Left renal pelvis (tissue), 4 donors: ENCODE measurements at places on chromosomes 6 and 20. TPM values are rescaled to one million over a fixed set of nuclear protein-coding genes. Genes with fewer than 3 reads are reported as not detected.

DNA sequence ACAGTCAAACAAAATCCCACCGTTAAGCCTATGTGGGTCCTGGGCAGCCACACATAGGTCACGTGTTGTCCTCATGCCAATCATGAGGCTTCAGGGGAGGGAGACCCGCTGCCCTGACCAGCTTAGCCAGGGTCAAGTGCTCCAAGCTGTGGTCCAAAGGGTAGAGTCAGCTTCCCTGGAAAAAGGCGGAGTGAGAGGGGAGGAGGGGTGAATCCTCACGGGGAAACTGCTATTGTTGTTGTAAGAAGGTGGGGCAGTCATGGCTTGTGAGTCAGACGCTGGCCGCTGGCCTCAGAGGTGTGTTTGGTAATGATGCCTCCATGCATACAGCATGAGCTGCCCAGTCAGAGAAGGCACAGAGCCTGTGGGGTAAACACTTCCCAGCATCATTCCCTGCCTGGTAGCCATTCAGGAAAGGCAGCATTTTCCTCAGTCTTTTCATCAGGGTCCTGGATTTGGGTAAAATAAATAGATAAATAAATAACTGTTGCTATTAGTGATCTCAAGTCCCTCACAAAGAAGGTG, 8.7 kb downstream of the CST3 start:
- DNase-seq: no peak

- no peak for DNase-seq
Observed at GRCh38 chr6:39839445-39839844, 47.3 kb downstream of the DAAM2 start.

Gene TP53TG5
- polyA plus RNA-seq: 1.6 TPM

DNA sequence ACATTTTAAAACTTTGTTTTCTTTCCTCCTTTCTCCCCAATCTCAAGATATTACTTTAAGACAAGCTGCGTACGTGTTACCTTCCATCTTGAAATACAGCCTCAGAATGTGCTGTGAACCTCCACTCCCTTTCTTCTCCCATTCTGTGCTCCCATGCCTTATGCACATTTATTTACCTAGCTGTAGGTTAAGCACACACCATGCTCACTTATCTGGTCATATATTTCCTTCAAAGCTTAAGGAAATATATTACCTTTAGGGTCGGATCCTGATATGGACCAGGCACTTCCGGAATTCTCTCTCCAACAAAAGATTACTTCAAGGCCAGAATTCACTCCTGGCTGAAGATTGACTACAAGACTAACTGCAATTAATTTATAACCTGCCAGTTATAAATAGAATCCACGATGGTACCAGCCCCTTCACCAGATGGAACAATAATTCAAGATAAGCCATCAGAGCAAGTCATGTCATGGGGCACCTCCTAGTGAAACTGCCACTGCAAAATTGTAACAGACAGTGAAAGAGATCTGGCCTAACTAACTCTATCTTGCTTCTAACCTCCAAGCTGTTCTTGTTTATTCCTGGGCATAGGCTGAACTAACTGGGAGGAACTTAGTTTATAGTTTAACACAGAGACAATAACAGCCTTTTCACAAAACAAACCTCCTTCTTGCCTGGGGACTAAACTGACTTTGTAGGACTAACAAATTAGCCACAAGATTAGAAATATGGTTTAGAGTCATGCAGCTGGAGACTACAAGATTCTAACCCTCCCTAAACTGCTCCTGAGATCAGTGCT, 47.5 kb downstream of the OR2B6 start:
- DNase-seq: no peak

- no peak for DNase-seq
Observed at GRCh38 chr6:169527306-169527705, 174.5 kb downstream of the WDR27 start.

DNA sequence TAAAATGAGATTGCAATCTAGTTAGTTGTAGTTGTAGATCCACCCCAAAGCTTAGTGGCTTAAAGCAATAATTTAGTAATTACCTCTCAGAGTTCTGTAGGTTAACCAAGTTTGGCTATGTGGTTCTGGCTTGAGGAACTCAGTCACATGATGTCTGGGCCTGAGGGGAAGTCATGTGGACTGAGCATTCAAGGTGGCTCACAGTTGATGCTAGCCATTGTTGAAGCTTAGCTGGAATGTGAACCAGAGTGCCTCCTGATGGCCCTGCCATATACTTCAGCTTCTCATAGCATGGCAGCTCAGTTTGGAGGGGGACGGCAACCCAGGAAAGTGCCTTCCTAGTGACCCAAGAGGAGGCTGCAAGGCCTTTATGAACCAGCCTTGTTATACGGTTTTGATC, 263.2 kb upstream of the RNF217 start:
- no peak for DNase-seq

- DNase-seq: no peak
Observed at GRCh38 chr20:60221593-60221992, 263.4 kb downstream of the CDH26 start.

- no peak for DNase-seq
Observed at GRCh38 chr6:84651583-84651982, 112.8 kb downstream of the TBX18 start.

Gene DEFB132
- polyA plus RNA-seq: not detected

- no peak for DNase-seq
Observed at GRCh38 chr6:23272536-23272935, 703.2 kb downstream of the HDGFL1 start.

DNA sequence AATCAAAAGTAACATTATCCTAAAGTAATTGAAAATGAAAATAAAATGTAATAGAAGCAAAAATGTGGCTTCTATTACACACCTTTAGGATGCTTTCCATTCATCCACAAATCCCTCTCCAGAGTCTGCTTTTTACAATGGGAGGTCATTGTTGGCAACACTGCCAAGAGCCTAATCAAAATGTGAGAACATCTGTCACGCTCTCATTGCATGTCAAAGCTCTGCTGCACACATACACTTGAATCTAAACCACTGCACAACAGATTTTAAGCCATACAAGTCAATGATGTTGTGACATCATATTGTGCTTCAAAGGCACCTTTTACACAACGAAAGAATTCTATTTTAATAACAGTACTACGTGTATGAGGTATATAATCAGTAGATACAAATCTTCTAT, 82.1 kb downstream of the PREP start:
- DNase-seq: no peak

GRCh38 chr6:15266423-15266996, 20.6 kb downstream of the JARID2 start:
- no peak for DNase-seq
